ENCODE measurements at places on chromosomes 3 and 15.

- no peak for DNase-seq
These were observed 191.1 kb downstream of the PLCH1 start for GRCh38 chr3:155553780-155554179.

DNA sequence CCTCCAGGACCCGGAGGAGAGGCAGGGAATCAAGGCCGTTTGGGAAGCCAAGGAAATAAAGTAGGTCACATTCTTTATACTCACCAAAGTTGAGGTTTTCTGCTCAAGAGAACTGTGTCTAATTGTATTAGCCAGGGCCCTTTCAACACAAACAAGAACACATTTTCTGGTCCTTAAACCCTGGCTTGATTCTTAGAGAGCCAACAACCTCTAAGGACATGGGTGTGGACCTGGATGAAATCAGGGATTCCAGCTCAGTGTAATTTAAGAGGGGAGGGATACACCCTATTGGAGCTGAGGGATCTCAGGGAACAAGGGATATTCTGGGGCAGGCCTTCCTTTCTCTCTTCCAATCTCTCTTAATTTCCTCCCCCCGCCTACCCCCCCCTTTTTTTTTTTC, 104.8 kb downstream of the COL6A6 start:
- no peak for DNase-seq

DNA sequence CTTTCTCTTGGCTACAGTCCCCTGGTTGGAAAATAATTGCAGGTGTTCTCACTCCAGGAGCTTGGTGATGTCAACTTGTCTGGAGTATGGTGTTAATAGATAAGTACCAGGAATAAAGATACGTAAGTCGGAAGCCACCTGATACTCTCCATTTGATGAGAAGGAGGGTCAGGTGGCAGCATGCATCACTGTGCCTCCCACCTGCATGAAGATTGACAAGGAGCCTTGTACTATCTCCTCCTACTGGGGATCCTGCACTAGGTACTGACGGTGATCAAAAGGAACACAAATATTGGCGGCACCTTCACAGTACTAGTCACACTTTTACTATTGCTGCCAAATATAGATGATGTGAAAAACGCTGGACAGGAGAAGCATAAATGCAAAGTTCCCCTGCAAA, 32.6 kb upstream of the GABRB3 start:
- DNase-seq, result no peak

DNA sequence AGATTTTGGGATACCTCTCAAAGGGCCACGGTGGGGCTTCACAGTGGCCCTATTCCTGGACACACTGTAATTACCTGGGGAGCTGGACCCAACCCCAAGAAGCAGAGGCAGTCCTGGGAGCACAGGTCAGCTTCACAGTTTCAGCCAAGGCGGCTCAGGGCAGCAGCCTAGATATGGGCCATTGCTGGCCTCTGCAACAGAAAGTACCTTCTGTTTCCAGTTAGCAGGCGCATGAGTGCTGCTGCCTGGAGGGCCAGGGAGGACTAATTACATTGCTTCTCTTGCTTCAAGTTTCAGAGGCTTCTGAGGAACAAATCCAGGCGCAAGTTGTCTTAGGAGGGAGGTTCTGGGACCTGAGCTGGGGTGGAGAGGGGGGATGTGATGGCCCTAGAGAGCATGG, 13.5 kb upstream of the DUSP7 start:
- no peak for DNase-seq

GRCh38 chr15:99481951-99482230, 83.9 kb upstream of the MEF2A start:
- no peak for DNase-seq

- peak; percentile 55 for DNase-seq
These were observed 785.3 kb downstream of the ROBO2 start for GRCh38 chr3:77825001-77825827.

GRCh38 chr3:66133050-66133757, 87.6 kb upstream of the SLC25A26 start:
- peak; percentile 64 for DNase-seq

- no peak for DNase-seq
These were observed 544.4 kb downstream of the DIPK2A start for GRCh38 chr3:144516026-144516425.

DNA sequence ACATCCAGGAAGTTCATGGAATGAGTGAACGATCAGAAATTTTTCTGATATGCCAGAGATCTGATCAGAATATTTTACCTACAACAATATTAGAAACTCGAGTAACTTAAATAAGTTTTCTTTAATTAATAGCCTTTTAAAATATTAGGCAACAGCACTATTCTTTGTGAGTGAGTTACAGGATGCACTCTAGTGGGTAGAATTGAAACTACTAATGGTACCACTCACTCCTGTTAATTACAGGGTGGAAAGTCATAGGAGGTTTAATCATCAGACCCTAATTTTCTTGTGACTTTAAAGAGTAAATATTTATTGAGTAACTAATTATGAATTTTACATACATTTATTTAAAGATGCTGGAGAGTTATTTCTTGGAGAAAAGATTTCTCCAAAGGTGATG, 217.3 kb downstream of the CACNA2D3 start:
- no peak for DNase-seq

- peak; percentile 13 for DNase-seq
These were observed 15.6 kb upstream of the ARPP19 start for GRCh38 chr15:52584414-52584813.

GRCh38 chr3:195855471-195856409, 44.0 kb upstream of the MUC4 start:
- no peak for DNase-seq

DNA sequence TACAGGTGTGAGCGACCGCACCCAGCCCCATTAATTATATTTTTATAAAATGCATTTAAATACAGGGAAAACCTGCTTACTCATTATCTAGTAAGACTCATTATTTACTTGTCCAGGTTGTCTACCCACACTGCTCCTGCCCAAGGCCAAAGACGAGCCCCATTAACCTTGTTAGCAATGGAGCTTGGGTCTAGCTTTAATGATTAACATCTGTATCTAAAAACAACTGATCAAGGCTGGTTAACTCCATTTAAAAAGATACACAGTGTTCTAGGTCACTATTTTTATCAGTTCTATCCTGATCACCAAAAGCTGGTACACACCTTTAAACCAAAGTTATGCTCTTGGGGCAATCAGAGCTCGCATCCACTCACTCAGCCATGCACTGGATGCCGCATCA, 10.4 kb upstream of the NCKIPSD start:
- DNase-seq, result no peak

DNA sequence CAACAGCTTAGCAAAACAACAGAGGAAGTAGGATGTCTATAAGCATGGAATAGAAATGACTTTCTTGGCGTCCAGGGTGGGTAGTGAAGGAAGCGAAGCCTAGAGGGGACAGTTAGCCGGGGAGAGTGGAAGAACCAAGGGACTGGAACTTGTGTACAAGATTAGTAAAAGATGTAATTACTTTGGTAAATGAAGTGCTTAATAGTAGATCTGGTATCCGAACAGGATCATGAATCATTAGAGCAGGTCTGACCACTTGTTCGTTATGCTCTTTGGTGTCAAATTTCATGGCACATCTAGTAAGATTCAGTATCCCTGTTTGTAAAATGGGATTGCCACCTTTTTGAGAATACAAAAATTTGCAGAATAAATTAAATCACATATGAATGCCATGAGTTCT, 112.5 kb upstream of the MLF1 start:
- DNase-seq, result no peak
